ENCODE measurements at places on chromosomes 7 and 10.

DNA sequence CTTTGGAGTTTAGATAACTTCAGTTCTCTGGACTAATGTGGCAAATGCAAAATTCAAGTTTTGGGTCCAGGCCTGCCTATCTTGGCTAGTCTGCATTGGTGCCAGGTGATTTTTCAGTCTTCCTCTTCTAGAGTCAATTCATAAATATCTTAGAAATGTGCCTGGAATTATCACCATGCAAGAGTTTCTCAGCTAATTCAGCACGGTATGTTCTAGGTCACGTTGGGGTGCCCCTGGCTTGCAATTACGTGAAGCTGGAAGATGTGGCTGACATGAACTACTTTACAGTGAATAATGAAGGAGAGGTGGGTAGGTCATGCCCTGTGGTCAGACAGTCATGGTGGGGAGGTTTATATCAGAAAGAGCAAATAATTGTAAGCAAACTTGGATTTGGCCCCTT, 25.0 kb downstream of the ZDHHC6 start:
- DNase-seq: no peak

DNA sequence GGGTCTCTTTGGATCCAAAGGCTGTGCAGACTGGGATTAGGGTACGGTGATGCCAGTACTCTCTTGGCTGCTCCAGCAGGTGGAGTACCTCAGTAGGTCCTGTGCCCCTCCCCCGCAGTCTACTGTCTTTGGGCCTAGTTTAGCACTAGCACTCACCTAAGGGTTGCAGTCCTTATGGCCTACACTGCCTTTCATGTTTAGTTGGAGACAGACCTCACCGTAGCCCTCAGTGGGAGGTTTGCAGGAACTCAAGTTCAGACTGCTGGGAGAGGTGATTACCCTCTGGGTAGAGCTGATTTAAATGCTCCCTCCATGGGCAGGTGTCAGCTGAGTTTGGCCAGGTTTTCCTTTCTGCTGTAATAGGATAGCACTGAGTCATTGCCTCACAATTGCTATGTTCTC, 210.8 kb upstream of the TMEM196 start:
- no peak for DNase-seq

DNA sequence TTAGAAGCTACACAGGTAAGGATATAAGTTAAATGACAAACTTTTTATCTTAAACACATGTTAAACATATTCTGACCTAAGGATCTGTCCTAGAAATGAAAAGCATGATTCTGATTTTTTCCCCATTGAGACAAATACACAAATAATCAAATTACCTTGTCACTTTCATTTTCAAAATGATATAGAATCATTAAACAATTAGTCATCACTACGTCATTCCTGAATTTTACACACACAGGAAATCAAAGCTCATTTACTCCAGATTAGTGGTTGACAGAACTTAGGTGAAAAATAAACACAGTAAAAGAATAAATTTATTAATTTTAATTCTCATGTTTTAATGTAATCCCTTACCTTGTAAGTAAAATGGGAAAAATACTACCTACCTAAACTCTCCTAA, 89.0 kb downstream of the AASS start:
- DNase-seq: no peak

DNA sequence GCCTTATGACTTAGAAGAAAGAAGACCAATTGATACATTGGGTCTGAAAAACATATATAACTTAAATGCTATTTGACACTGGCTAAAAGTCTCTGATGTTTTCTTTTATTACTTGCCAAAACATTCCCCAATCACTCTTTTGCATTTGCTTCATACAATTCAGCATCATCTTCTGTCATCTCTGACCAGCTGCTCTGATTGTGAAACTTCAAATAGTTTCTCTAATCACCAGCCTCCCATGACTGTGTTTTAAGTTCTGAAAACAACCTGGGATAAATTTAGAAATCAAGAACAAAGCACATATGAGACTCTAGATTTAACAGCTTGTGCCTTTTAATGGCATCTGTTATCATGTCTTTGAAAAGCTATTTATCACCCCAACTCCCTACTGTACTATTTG, 208.4 kb upstream of the KCND2 start:
- no peak for DNase-seq

- DNase-seq: no peak
Measured at GRCh38 chr10:12689893-12690292, 311.6 kb downstream of the CCDC3 start.

- no peak for DNase-seq
Measured at GRCh38 chr7:11848251-11848650, 16.3 kb upstream of the THSD7A start.

- no peak for DNase-seq
Measured at GRCh38 chr10:75015442-75015841, 96.0 kb upstream of the SAMD8 start.

DNA sequence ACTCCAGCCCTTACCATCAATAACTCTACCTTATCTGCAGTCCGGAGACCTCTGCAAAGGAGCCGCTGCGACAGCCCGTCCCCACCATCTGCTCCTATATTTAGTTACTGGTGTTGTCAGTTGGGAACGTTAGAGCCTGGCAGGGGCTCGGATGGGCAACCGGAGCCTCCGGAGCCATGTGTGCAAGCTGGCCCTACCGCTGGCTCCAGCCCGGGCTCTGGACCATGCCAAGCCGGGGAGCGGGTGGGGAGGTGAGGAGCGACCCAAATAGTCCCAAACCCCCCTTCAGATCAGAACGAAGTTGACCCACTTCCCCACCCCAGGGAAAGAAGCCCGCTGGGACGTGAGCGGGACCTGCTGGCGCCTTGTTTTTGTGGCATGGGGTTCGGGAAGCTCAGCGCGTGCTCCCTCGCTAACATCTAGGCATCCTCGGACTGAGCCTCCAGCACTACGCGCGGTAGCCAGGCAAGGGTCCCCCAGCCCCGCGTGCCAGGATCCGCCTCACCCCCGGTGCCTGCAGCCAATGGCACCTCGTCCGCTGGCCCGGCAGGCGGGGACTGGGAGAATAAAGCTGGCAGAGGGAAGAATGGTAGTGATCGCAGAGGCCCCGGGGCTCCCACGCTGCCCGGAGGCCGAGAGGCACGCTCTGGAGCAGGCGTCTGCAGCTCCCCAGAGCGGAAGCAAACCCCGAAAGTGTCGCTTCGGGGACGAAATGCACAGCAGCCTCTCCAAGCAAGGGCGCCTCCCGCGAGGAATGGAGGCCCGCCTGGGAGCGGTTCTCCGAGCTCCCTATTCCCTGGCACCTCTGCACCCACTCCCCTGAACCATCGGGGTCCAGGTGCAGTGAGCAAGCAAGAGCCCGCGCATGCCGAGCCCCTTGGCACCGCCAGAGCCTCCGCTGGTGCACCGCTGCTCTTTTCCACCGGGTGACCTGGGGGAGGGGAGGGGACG, 679 bp downstream of the LRRC20 start:
- DNase-seq: peak; percentile 45

GRCh38 chr10:133529576-133529946, 2.4 kb downstream of the CYP2E1 start:
- DNase-seq: no peak

DNA sequence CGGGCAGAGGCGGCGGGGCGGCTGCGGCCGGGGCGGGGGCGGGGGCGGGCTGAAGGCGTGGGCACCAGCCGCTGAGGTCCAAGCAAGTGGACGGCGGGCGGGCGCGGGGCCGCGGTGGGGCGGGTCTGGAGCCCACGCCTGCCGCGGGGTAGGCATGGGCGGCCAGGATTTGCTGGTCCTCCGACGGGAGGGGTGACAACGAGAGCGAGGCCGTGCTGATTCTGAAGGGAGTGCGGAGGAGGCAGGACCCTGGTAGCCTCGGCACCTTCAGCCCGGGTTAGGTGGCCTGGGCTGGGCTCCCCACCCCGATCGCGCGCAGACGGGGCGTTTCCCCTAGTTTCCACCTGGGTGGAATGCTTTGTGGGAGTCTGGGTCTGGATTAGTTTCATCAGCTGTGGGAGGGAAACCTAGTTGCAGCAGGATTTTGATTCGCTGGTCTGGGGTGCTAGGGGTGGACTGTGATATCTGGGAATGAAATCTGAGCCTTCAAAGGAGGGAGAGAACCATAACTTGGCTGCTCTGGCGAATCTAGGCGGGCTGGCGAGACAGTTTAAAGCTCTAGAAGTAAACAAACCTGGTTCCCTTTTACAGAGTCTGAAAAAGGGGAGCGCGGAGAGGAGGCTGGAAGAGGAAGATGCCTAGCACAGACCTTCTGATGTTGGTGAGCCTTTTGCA, 609 bp downstream of the SGPL1 start:
- DNase-seq: peak; percentile 74

GRCh38 chr7:116780966-116781365, 81.4 kb upstream of the CAPZA2 start:
- no peak for DNase-seq

Data from suppressor macrophage (primary cell).